ENCODE measurements at places on chromosomes 16 and 17.

DNA sequence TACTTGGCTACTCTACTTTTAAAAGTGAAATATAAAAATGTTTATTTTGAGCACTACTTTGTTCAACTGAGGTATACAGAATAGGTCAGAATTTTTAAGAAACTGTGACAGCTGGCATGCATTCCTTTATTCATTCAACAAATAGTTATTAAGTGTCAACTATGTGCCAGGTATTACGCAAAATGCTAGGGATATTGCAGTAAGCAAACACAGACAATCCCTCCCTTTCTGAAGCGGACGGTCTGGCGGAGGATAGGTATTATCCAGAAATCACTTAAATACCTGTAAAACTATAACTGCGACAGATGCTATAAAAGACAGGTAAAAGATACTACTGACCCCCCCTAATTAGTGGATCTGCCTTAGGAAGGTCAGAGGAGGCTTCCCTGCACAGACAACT, 26.1 kb downstream of the METTL16 start:
- DNase-seq = no peak

- no peak for DNase-seq
These were observed 32.3 kb upstream of the ZC3H18 start for GRCh38 chr16:88537859-88538258.

DNA sequence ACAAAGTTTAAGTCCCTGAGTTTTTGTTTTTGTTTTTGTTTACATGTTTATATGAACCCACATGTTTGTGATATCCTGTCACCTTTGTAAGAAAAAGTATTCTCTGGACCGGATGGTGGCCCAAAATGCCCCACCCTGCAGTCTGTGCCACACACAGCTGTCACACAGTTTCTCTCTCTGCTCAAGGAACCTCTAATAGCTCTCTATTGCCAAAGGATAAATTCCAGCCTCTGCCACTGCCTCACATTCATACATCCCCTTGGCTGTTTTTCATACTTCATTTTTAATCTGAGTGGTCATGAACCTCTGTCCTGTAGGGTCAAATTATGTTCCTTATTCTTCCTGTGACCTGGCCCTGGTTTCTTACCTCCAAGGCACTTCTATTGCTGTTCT, 520.3 kb upstream of the CDH5 start:
- no peak for DNase-seq

DNA sequence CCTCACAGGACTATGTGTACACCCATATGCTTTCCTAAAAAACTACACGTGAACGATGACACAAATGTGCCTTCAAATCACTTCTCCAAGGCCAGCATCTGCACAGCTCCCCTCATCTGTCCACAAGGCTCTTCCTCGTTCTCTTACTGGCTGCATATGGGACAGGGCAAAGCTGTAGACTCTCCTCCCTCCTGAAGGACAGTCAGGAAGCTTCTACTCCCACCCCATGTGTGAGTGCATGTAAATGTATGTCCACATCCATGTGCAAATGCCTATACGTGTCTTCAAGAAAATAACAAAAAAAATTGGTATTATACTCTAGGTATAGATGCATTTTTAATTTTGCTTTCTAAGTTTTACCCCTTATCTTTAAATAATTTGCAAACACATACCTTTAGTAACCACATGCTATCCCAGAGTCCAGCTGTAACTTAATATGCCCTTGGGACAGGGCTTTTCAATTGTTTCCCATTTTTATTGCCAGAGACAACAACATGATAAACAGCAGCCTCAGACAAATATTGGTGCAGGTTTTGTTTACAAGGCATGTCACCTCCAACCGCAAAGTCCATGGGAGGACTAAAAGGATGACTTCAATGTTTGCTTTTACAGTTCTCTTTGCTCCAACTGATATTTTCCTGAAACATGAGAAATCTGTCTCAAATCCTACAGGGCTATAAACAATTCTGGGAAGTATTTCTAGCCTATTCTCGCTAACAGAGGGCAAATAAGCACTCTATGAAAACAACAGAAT, 31.6 kb upstream of the FAAP100 start:
- no peak for DNase-seq

DNA sequence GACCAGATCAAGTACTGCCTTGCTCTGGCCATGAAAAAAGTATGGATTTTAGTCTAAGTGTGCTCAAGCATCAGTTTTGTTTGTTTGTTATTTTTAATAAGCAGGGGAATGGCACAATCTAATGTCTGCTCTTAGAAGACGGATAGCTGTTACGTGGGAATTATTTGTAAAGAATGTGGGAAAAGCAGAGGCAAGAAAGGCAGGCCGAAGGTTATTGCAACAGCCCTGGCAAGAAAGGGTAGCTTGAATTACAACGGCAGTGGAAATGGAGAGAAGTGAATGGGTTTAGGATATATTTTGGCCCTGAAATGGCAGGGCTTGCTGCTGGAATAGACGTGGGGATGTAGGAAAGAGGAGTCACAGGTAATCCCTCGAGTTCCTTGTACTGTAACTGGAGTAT, 987 bp upstream of the HASPIN start:
- no peak for DNase-seq

GRCh38 chr16:55530316-55530856, 21.5 kb downstream of the LPCAT2 start:
- no peak for DNase-seq

GRCh38 chr17:61366076-61366714, 33.4 kb upstream of the TBX2 start:
- DNase-seq = no peak

DNA sequence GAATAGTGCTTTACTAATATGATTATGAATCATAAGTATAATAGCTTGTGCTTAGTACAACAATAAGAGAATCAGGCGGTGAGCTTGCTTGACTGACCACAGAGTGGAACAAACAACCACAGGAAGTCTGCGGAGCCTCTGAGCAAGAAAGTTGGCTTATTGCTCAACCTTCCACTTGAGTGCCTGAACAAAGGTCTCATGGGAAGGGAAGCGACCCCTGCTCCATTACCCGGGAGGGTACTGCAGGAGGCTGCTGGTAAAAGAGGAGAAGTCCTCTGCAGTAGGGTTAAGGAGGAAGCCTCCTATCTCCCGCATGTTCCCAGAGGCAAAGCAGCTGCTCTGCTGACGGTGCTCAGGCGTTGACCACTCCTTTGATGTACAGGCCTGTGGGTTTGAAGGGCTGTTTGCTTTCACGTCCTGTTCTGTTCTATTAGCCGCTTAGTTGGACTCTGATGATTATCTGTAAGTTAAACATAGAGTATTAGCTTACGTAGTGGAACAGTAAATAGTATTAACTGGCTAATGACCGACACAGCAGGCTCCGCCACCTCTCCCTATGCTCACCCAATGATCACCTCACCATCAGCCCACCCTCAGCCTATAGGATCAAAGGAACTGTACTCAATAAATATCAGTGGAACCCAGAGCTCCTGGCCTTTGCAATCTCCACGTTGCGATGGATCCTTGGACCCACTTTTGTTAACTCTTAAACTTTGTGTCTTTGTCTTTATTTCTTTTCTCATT, 17.5 kb downstream of the ALOX15B start:
- DNase-seq = no peak

DNA sequence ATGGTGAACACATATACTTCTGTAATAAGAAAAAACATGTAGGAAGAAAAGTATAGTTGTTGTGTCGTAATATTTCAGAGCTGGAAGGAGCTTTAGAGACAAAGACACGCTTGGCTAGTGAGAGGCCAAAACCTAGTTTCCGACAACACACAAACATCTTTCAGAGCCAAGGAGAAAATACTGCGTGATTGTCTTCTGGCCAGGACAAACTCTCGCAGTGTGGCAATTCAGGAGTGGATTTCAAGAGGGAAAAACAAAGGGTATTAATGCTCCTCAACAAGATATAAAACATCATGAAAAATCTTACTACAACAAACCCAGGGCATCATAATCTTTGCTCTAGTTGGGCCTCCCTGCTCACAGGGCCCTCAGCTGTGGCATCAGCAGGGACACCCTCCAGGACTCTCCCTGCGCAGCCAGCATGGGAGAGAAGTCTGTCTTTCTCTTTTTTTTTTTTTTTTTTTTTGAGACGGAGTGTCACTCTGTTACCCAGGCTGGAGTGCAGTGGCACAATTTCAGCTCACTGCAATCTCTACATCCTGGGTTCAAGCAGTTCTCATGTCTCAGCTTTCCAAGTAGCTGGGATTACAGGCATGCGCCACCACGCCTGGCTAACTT, 66.4 kb downstream of the CYB5B start:
- no peak for DNase-seq

- DNase-seq = no peak
These were observed 13.5 kb upstream of the CIBAR2 start for GRCh38 chr16:85125570-85126393.

DNA sequence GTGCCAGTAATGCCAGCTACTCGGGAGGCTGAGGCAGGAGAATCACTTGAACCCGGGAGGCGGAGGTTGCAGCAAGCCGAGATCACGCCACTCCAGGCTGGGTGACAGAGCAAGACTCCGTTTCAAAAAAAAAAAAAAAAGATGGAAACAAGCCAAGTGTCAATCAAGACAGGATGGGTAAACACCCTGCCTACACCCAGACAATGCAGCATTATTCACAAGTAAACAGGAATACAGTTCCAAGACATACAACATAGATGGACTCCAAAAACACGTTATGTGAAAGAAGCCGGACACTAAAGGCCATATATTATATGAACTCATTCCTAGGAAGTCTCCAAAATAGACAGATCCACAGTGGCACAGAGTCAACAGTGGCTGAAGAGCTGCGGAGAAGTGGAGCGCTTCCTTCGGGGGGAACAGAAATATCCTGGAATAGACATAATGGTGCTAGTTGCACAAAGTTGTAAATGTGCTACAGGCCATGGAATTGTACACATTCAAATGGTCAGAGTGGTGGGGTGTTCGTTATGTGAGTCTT, 33.9 kb downstream of the ANKRD11 start:
- DNase-seq = no peak

GRCh38 chr16:14199199-14199598, 128.1 kb downstream of the MRTFB start:
- DNase-seq = no peak

DNA sequence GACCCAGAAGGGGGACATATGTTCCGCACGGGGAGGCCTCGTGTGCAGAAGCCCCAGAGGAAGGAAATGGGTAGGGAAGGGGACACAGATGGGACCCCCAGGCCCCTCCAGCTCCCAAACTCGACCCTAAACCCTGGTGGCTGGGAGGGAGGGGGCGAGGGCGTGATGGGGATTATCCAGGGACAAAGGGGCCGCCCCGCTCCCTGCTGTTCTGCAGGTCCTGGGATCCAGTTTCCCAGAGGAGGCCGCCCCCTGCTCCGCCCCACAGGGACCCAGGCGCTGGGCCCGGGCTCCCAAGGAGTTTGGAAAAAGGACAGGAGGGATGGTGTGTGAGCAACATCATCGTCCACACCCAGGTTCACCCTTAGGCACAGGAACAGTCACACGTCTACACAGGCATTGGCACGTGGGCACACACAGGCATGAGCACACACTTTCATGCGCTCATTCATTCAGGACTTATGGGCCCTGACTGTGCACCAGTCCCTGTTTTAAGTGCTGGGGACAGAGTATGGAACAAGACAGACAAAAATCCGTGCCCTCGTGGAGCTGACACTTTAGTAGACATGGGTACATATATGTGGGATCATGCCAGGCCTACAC, 12.8 kb upstream of the FBXL19 start:
- no peak for DNase-seq

DNA sequence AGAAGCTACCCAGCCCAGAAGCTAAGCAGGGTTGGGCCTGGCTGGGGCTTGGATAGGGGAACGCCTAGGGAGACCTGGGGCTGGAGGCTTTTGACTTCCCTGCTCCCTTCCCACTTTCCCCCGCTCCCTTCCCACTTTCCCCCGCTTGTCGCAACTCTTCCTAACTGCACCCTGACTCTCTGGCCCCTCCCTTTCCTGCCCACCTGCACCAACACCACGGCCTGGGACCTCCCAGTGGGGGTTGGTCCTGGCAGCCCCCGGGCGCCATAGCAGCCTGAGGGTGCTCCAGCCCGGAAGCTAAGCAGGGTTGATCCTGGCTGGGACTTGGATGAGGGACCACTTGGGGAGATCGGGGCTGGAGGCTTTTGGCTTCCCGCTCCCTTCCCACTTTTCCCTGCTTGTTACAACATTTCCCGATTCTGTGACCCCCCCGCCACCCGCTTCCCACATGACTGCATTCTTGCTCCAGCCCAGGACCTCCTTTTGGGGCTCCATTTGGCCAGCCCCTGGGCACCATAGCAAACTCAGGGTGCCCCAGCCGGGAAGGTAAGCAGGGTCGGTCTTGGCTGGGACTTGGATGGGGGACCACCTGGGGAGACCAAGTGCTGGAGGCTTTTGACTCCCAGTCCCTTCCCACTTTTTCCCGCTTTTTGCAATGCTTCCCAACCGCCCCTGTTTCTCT, 2287.0 kb downstream of the TP53TG3F start:
- no peak for DNase-seq

GRCh38 chr17:61595418-61596186, 4.6 kb upstream of the NACA2 start:
- no peak for DNase-seq

DNA sequence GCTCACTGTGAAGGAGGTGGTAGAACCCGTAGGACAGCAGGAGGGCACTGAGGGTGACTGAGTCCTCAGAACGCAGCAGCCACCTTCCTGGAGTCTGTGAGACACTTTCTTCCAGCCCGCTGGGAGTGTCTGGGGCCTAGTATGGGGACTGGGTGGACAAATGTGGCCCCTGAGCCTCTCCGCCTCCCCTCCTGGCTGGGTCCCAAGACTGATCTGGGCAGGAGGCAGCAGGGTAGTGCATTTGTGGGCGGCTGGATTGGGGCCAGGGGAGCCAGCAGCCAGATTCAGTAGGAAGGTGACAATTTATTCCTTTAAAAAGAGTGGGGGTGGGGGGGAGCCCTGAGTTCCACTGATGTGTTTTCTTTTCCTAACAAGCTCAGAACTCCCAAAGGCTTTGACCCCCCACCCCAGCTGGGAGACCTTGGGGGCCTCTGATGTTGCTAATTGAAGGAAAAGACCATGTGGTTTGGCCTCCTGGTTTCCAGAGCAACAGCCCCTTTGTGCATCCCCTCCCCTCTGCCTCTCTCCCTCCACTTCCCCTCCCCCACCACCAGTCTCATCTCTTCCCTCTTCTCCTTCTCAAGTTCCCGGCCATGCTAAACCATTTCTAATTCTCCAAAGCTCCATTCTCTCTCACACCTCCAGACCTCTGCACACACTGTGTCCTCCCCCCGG, 4.4 kb downstream of the CLEC19A start:
- DNase-seq = no peak

All from activated gamma-delta T cell treated with Interleukin-2 at 50 U/mL for 16 hours (primary cell).